ENCODE measurements at places on chromosomes 12 and 14.

- no peak for DNase-seq
Measured at GRCh38 chr14:89000007-89000942, 175.8 kb downstream of the TTC8 start.

GRCh38 chr12:18224745-18225144 is 36.6 kb upstream of the PIK3C2G start:
- DNase-seq = no peak

DNA sequence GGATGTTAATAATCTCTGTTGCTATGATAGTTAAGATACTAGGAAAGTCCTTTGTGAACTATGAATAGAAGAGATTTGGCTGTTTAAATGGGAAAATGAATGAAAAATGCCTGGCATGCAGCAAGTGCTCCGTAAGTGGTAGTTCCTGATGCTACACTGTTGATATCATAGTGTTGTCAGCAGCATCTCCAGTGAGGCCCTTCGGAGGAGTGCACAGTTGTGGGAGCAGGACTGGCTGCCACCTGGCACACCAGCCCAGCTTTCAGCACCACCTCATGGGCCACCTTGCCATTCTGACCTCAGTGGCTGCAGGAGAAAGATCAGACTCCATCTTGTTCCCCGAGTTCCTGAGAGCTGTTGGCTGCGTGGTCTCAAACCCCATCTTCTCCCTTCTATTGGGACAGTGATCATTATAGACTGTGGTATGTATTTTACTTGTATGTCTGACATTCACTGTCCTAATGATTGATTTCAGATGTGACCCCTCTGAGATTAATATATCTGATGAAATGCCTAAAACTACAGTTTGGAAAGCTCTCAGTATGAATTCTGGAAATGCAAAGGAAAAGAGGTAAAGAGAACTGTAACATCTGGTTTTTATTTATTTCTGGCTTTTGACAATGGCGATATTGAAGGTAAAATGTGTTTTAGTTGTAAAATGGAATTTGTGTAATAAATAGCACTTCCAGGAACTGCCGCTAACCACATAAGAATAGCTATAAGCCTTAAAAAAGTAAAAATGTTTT is 80.9 kb downstream of the SLC4A8 start:
- no peak for DNase-seq

DNA sequence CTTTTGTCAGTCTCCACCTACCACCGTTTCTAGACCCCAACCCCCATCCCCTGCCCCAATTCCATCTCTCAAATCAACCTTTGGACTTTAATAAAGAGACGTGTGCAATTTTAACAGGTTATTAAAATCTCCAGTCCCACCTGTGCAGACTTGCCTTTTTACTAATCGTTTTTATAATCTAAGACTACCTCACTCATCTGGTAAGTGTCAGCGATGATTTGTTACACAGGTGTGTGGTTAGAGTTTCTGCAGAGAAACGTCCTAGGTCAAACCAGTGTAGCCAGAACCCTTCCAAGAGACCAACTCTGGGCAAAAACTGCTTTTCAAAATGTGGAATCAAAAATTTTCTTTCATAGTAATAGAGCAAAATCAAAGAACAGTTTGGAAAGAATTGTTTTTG is 60.4 kb upstream of the PELI2 start:
- no peak for DNase-seq

DNA sequence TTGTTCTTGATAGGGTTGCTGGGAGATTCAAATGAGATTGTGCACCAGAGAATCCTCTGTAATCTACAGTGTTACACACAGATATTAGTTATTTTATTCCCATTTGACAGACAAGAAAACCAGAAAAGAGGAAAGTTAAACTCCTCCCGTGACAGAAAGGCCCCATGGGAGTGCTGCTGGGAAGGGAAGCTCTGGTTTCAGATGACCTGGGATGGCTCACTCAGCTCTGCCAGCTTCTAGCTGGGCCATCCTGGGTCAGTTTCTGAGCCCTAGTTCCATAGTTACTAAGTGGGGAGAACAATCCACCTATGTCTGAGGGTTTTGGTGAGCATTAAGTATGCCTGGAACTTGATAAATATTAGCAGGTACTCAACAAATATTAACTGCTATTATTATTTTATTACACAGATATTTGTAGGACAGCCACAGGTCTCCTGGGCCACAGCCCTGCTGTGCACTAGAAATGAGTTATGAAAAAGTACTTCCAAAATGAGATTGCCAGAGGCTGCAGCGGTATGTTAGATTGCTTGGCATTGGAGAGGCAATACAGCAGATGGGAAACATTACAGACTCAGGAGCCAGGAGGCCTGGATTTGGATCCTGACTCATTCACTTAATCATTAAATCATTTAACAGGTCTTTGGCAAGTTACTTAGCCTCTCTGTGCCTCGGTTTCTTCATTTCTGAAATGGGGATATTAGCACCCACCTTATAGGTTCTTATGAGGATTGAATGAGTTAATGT is 47.1 kb upstream of the STON2 start:
- DNase-seq = no peak

DNA sequence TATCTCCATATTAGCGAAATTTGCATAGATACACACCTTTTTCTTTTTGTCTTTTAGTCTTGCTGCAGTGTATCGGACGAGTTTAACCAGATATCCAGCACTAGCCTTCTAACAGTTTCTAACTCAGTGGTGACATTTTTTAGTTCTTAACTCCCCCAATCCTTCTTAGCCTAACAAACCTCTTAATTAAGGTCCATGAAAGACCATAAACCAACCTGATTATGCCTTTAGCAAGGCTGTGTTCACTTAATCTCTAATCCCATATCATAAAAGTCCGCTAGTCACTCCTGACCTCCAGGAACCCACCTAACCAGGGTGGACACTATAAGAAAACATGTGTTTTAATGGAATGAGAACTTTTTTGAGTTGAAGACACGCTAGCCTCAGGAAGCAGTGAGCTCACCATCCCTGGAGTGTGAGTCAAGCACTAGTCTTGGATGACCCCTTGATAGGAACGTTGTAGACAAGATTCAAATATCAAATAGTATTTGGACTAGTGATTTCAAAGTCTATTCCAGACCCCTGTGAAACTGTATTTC is 9.5 kb downstream of the CDKN1B start:
- no peak for DNase-seq

- no peak for DNase-seq
Measured at GRCh38 chr14:46230540-46230939, 421.0 kb downstream of the RPL10L start.

DNA sequence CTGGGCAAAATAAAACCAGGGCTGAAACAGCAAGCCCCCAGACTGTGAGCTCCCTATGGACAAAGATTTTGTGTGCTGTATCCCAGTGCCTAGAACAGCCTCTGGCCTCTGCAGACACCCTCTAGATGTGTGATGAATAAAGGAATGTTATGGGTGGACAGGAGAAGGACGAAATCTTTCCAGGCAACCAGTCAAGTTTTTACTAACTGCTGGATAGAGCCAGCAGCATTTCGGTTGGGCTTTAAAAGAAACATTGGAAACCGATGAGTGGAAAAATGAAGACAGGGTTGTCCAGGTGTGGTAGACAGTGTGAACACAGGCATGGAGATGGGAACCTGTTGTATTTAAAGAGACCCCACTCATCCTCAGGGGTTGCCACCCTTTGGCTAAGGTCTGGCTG is 4.0 kb downstream of the CHGA start:
- DNase-seq = no peak

GRCh38 chr14:104451474-104451873 is 128.1 kb upstream of the C14orf180 start:
- DNase-seq = no peak

GRCh38 chr12:39386335-39386734 is 56.6 kb downstream of the KIF21A start:
- no peak for DNase-seq

DNA sequence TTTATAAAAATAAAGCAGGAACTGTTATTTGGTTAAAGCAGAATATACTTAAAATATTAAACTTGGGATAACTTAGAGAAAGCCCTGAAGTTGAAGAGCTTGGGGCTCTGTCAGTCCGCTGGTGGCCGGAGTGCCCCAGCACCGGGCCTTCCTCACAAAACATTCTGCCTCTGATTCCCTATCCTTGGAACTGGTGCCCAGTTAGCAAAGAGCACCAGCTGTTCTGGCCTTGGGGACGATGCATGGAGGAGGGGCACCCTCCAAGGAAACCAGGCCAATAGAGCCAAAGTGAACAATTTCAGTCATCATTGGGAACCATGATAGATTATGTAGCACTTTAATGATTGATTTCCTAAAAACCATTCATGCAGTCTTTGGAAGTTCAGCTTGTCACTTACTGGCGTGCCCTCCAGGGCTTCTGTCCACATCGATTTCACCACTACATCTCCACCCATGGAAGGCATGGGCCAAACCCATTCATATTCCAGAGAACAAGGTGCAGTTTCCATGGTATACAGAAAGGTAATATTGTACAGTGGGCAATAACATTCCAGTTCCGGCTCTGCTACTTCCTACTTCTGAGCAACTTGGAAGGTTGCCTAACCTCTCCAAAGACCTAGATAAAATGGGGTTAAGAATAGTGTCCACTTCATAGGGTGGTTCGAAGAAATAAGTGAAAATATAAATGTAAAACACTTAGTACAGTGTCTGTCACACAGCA is 145.9 kb downstream of the ETV6 start:
- no peak for DNase-seq

GRCh38 chr12:6225630-6226001 is 25.4 kb downstream of the CD9 start:
- no peak for DNase-seq

GRCh38 chr12:1947081-1947480 is 28.6 kb upstream of the CACNA2D4 start:
- DNase-seq = no peak

DNA sequence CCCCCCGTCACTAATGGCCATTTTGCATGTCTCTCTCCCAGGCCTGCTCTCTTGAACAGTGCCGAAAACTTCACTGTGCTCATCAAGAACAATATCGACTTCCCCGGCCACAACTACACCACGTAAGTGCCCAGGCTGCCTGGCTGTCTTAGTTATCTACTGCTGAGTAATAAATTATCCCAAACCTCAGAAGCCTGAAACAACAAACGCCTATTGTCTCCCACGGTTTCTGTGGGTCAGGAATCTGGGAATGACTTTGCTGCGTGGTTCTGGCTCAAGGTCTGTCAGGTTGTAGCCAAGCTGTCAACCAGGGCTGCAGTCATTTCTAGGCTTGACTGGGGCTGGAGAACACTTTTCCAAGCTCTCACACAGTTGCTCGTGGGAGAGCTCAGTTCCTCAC is 32.6 kb downstream of the P2RX7 start:
- no peak for DNase-seq

DNA sequence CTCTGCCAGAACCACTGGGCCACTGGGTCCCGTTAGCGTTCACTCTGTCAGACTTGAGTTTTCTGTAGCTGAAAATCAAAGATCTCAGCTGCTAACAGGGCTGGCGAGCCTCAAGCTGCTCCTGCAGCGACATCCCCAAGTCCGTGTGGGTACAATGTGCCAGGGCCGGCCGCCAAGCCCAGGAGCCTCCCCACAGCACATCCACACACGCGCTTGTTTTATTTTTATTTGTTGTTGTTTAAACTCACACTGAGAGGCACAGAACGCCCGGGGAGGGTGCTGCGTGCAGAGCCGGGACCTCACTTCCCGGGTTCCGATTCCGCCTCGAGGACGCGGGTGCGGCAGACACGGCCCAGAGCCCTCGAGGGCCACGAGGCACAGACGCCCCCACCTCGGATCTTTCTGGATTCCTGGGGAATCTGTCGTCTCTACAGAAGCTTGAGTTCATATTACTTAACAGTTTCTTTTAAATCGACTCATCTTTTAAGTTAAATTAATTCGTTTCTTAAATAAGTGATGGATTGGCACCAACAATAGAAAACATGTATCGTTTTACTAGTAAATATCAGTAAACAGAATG is 9.3 kb downstream of the GALNT9 start:
- no peak for DNase-seq

GRCh38 chr14:54866588-54866987 is 36.0 kb downstream of the GCH1 start:
- no peak for DNase-seq

DNA sequence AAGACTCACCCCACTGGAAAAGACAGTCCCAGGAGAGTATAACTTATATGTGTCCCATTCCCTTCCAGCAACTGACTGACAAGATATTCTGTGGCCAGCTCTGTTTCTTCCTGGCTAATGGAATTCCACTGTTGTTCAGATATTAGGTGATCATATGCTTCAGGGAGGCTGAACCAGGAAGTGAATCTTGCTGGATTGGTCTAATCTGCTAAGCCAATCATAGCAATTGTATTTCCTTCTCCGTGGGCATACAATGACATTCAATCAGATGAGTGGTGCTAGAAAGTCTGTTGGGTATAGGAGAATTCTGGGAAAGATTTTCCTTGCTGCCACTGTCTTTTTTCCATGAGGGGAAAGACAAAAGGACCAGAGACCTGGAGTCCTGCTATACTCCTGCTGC is 12.1 kb downstream of the PYGL start:
- DNase-seq = no peak
